Mesenteric fat pad (tissue), 1 donor: ENCODE measurements at places on chromosomes 3 and 15.

GRCh38 chr3:16130066-16130465 lies 44.4 kb upstream of the GALNT15 start:
- no peak for DNase-seq

GRCh38 chr3:127072971-127073783 lies 90.3 kb downstream of the PLXNA1 start:
- DNase-seq = peak; percentile 83

DNA sequence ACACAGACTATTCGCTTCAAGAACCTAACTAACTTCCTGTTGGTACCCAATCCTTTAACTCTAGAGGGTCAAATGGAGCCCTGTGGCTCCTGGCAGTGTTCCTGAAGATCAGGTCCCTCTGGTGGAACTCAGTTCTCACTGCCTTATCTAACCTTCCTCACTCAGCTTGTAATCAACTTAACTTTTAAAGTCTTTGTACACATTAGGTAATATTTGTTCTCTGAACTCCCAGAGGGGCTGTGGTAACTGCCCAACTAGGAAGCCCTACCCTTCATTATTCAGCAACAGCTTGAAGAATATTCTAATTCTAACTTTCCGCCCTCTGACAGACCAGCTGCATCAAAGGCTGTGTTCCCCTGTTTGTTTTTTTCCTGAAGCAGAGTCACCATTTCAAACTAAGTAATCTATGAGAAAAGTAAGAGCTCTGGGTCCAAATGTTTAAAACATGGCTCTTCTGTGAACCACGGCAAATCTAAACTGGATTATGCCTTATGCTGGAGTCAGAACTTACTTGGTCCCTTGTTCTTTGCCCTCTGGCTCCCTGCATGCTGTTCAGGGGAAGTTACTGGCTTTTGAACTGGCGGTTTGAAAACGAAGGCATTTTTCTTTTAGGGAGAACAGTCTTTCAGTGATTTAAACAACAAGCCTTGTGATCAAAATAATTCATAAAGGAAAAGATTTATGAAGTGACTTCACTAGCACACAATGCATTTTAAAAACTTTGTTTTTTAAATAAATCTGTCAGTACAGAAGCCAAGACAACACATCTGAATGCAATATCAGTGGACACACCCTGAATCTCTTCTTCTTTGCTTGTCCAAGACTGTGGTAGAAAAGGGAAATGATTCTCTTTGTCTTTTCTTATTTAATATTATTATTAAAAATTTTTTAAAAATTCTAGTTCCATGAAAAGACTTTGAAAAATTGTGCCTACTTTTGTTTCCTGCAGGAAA lies 365.6 kb downstream of the TIGIT start:
- no peak for DNase-seq

GRCh38 chr3:194313560-194314387 lies 37.4 kb downstream of the CPN2 start:
- peak; percentile 90 for DNase-seq

GRCh38 chr3:94293793-94294195 lies 230.9 kb downstream of the NSUN3 start:
- DNase-seq = no peak

DNA sequence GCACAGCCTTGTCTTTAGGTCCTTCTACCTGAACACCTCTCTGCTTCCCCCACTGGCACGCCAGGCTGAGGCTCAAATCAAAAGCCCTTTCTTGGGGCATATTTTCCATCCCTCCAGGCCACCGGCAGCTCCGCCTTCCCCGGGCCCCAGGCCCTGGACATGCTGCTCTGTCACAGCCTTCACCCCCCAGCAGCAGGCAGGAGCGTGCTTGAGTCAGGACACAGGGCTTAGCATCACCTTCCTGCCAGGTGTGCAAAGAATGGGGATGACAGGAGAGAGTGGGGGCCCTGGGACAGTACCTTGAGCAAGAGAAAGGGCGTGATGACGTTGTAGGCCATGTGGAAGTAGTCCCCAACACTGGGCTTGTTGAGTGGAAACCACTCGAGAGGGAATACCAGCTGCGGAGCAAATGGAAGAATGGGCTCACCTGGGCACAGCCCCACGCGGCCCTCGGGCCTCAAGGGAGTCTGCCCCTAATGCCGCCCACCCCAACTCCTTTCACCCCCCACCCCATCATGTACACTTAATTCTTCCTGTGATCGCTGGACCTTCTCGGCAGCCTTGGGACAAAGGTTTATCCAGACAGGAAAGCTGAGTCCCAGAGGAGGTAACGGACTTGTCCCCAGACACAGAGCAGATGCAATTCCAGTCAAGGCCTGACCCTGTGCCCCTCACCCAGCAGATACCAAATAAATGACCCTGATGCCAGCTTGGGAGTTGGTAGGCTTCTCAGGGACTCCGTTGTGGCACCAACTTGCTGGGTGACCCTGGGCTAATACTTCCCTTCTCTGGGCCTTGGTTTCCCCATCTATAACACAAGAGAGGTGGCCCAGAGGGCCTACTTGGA lies 9.1 kb upstream of the CALML4 start:
- peak; percentile 86 for DNase-seq
